Stimulated activated CD8-positive, alpha-beta memory T cell treated with anti-CD3 and anti-CD28 coated beads, Interleukin-4, amount 100 ng/mL, for 1 hour (primary cell): ENCODE measurements at places on chromosomes 1 and 21.

DNA sequence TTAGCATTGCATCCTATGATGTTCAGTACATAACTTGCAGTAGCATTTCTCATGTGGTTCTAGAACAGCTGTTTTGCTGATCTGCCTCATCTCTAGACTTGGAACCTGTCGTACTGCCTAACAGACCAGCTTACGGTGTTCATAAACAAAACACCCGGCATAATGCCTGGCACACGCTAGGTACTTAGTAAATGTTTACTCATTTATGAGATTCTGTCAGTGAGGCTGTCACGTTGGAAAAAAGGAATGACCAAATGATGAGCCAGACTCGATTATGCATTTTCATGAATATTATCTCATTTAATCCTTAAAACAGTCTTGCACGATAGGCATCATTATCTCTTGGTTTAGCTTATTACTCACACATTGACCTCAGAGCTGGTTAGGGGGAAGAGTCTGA lies 46.4 kb downstream of the CACHD1 start:
- DNase-seq: no peak

DNA sequence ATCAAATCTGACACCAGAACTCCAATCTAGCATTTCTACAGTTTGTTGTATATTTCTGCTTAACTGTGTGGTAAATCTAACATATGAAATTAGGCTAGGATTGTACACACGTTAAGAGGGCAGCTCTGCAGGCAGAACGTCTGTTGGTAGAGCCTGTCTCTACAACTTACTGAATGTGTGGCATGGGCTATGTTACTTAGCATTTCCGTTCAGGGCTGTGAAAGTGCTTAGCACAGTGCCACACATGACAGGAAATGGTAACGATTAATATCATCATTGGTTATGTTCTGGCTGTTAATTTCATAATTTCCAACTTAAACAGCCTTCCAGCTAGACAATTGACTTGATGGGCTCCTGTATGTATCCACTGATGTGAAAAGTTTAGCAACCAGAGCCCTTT lies 9.6 kb upstream of the C8B start:
- DNase-seq: no peak

DNA sequence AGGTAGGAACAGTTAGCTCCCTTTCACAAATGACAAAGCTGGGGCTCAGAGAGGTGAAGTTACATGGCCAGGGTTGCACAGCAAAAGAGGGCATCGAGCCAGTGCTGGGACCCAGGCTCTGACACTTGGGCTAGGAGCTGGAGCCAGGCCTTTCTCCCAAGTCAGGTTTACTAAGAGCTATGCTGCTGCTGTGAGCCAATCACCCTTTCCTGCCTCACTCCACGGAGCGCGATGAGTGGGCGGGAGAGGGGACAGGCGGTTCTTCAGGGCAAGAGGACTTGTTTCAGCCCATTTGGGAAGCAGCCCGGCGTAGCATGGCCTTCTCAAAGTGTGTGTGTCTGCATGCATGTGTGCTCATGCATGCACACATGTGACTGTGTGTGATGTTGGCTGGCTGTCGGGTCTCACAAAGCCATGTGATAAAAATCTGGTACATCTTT lies 10.6 kb downstream of the ID3 start:
- no peak for DNase-seq

DNA sequence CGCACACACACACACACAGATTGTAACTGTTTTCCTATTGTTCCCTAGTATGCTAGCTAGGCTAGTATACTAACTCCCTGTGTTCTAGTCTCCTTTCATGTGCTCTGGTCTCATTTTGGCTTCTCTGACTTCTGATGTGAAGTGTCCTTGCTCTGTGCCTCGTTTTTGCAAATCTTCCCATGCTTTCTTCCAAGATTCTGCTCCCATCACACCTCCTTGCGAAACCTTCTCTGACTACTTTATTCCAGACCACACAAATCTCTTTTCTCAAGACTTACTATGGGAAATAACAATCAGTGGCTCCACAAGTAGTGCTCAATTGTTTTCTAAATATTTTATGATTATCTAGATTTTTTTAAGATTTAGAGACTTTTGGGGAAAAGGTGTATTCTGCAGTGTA lies 10.3 kb downstream of the PRRX1 start:
- no peak for DNase-seq

DNA sequence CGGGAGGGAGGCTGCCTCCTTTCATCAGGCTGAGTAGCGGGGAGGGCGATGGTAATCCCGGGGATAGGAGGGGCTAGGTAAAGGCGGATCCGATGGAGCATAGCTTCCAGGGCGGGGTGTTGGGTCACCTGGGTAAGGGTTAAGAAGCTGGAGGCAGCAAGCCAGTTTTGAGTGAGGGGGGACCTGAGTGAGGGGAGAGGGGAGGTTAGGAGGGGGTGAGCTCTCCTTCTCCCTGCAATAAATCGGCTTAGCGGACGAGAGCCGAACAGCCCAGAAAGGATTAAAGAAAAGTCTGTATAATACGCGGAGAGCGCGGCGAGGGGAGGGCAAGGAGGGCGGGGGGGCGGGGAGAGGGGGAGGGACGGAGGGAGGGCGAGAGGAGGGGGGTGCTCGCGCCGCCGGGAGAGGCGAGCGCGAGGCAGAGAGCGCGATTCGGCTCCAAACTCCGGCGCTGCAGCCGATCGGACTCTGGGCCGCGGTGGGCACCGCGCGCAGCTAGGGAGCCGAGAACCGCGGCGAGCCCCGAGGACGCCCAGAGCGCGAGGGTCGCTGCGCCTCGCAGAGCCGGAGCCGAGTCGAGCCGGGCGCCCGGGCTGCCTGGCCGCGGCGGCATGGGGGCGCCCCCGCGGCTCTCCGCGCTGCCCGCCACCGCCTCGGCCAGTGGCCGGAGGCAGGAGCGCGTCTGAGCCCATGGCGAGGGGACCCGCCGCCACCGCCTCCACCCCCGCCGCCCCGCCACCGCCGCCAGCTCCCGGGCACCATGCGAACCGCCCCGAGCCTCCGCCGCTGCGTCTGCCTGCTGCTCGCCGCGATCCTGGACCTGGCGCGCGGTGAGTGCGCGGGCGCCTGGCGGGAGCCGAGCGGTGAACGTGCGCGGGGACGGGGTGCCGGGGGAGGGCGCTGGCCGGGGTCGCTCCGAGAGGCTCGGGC lies at the start of gene IGSF21:
Gene IGSF21, plus strand, starts transcription at position 430 of the 930 bp plus-strand sequence. Its CDS starts 331 bp downstream, at position 761.
- DNase-seq: no peak

- DNase-seq: no peak
Measured at GRCh38 chr1:201302163-201303152, 19.2 kb downstream of the PKP1 start.

DNA sequence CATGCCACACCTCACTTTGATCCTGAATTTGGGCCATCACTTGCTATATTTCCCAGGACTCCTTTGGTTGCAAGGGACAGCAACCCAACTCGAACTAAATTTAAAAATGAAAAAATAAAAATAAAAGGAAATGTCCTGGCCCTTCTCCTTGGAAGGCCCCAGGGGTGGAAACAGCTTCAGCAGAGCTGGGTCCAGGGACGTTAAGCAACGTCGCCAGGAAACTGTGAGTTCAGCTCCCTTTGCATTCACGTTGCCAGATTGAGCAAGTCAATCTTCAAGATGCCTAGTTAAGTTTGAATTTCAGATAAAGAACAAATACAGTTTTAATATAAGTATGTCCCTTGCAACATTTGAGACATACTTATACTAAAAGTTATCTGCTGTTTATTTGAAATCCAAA lies 14.6 kb upstream of the SPSB1 start:
- no peak for DNase-seq

DNA sequence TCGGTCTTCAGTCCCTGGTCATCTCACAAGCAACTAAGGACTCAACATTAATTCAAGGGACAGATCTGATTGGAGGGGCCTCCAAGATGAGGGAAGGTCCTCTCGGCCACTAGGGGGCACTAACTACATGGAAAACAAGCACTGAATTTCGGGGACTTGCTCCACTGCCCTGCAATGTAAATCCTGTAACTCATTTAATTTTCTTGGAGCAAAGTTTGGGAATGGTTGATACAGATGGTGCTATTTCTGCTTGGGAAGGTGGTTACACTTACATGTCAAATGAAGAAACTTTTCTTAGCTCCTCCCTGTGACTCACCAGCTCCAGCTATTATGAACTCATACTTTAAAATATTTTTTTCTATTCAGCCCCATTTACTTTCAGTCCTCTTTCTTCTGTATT lies 97.4 kb upstream of the KCNJ15 start:
- no peak for DNase-seq

GRCh38 chr1:44655609-44656008 lies 18.7 kb downstream of the TMEM53 start:
- DNase-seq: no peak

- DNase-seq: no peak
Measured at GRCh38 chr1:157725221-157725577, 24.6 kb upstream of the FCRL3 start.

DNA sequence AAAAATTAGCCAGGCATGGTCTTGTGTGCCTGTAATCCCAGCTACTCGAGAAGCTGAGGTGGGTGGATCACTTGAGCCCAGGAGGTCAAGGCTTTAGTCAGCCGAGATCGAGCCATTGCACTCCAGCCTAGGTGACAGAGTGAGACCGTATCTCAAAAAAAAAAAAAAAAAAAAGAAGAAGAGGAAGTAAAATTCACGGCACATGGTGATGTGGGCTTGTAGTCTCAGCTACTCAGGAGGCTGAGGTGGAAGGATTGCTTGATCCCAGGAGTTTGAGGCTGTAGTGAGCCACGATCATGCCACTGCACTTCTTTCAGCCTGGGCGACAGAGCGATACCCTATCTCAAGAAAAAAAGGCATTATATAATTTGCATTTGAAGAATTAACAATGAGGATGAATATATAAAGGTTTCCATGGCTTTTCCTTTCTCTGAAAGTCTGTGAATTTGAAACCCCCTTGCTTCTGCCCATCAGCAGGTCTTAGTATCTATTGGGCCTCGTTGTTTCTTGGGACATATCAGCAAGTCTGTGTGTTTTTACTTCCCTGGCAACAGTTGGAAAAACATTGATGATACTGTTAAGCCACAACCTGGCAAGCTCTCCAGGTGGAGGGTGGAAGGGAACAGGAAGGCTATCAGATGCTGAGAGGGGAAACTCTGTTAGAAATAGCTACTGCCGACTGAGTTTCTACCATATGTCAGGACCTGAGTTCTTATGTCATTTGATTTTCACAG lies 4.6 kb upstream of the PLA2G2D start:
- no peak for DNase-seq

DNA sequence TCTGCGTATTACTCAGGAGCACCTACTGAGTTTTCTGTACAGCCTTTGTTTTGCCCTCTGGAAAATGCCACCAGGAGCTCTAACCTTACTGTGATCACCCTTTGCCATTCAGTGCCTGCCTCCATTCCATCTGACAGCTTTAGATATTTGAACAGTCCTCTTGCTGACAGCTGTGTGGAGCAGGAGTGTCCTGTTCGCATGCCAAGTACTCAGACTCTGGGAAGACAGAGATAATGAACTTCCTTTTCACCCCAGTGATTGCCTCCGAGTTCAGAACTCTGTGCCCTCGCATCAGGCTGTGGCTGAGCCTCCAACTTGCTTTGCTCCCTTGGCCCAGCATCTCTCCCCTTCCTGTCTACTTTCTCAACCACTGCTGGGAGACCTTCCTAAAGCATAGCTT lies 74.0 kb downstream of the CACNA1E start:
- no peak for DNase-seq

DNA sequence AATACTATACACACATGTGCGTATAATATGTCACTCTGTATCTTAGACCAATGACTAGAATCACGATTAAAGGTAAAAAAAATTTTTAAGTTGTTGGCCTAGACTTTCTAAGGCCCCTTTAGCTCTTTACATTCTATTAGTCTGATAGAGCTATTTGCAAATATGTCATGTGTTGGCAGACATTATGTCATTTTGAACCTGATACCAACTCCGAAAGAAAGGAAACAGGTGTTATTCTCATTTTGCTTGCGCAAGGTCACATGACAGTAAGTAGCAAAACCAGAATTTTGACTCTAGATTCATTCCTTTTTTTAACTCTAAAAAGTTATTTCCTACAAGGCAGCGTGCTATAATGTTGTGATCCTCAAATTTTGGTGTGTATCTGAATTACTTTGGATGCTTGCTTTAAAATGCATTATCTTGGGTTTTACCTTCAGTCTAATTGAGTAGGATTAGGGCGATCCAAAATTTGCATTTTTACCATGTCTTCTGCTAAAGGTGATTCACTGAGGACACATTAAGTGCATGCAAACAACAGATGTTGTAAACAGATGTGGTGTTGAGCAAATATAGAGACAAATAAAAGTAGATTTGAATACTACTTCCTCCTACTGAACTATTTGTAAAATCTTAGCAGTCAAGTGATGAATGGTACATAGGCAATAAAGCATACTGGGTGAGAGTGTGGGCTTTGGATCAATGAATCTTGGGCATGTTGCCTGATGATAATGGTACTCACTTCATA lies 63.5 kb upstream of the KIAA1614 start:
- DNase-seq: no peak

- DNase-seq: no peak
Measured at GRCh38 chr1:58735586-58735985, 35.7 kb upstream of the MYSM1 start.

- DNase-seq: no peak
Measured at GRCh38 chr21:36323032-36323431, 3.0 kb downstream of the MORC3 start.

DNA sequence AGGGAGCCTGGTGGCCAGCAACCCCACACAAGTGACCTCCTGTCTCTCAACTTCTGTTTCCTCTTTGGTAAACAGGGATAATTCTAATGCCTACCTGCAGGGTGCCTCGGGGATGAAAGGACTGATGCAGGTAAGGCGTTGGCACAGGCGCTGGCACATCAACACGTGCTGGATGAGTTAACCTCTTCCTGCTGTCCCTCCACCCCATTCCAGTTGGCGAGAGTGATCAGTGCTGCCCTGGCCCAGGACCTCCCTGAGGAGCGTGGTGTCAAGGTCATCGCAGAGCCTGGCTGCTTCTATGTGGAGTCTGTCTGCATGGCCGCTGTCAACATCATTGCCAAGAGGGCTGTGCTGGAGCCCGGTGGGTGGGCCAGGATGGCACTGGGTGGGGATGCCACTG lies 69.1 kb upstream of the TINAGL1 start:
- no peak for DNase-seq

DNA sequence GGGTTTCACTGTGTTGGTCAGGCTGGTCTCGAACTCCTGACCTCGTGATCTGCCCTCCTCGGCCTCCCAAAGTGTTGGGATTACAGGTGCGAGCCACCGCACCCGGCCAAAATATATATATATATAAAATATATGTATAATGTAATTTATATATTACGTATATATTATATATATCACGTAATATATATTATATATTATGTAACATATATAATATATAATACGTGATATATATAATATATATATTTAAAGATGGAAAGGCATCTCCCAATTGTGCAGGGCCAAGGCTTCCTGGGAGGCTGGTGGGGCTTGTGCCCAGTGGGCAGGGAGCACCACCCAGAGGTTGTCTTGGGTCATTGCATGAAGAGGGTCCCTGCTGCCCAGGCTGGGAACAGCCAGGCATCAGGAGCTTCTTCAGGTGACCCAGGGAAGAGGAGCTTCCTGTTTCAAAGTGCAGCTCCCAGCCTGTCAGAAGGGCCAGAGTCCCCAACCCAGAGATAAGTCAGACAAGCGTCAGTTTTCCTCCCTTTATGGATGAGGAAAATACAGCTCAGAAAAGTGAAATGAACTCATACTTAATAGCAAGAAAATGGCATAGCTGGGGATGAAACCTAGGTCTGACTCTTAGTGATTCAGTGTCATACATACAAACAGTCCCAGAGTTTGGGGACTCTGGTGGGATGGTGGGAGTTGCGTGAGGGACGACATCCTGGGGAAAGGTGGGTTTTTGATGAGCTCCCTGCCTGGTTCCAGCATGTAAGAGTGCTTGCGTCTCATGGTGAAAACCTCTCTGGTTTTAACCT lies 12.0 kb downstream of the UBE2Q1 start:
- DNase-seq: no peak
